Body of pancreas (tissue), 4 donors: ENCODE measurements at places on chromosomes 2 and 18. TPM values are rescaled to one million over a fixed set of nuclear protein-coding genes. Genes with fewer than 3 reads are reported as not detected.

DNA sequence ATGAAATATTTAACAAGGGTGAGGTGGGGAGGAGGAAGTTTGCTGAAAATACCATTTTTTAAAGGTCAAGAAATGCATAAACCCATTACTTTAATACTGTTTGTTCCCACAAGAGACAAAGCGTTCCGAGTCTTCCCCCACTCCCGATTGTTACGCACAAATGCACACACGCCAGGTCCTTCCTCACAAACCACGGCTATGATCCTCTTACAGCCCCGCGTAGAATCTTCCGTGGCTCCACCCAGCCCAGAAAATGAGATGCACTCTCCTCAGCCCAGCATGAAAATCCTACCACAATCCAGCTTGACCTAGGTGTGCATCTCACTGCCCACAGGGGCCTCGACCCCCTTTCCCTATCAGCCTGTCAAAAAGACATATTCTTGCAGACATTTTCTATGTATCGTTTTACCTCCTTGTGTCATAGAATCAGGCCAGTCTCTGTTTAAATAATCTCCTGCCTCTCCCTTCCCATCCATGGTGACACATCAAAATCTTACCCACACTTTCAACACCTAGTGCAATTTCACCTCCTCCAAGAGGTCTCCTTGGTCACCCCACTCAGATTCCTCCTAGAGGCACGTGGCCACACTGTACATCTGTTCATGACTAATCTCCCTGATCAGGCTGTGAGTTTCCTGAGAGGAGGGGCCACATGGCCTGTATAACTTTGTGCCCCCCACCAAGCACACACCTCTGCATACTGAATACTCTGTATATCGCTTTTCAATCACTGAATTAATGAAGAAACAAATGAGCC lies 491.0 kb upstream of the KLHL29 start:
- H3K27me3 ChIP-seq = no peaks in the 10 kb centered on the region
- no peaks in the 10 kb centered on the region for H3K4me1 ChIP-seq
- no peak overlapping the region for H3K27ac ChIP-seq
- no peak overlapping the region for H3K4me3 ChIP-seq

GRCh38 chr2:69375494-69376353 lies 11.3 kb downstream of the GFPT1 start:
- no peaks in the 10 kb centered on the region for H3K27me3 ChIP-seq
- peak overlapping the region; percentile 29 for H3K27ac ChIP-seq
- H3K4me1 ChIP-seq = peaks cover 16% of the 10 kb centered on the region
- DNase-seq = no peak

- H3K4me1 ChIP-seq = no peaks in the 10 kb centered on the region
- no peaks in the 10 kb centered on the region for H3K36me3 ChIP-seq
- DNase-seq = no peak
- H3K27ac ChIP-seq = no peak overlapping the region
- no peaks in the 10 kb centered on the region for H3K27me3 ChIP-seq
- no peak overlapping the region for H3K4me3 ChIP-seq
Measured at GRCh38 chr2:236215761-236216333, 47.7 kb upstream of the GBX2 start.

- H3K27me3 ChIP-seq = no peaks in the 10 kb centered on the region
- H3K27ac ChIP-seq = no peak overlapping the region
- no peaks in the 10 kb centered on the region for H3K36me3 ChIP-seq
- peak; percentile 82 for DNase-seq
- H3K4me1 ChIP-seq = peaks cover 5% of the 10 kb centered on the region
Measured at GRCh38 chr2:233711312-233712008, 1.2 kb upstream of the UGT1A5 start.

GRCh38 chr18:73355121-73355520 lies 487.3 kb upstream of the NETO1 start:
- H3K27me3 ChIP-seq = no peaks in the 10 kb centered on the region
- DNase-seq = no peak
- no peaks in the 10 kb centered on the region for H3K36me3 ChIP-seq
- H3K4me1 ChIP-seq = no peaks in the 10 kb centered on the region
- no peak overlapping the region for H3K4me3 ChIP-seq

Gene LCT
- not detected for total RNA-seq

DNA sequence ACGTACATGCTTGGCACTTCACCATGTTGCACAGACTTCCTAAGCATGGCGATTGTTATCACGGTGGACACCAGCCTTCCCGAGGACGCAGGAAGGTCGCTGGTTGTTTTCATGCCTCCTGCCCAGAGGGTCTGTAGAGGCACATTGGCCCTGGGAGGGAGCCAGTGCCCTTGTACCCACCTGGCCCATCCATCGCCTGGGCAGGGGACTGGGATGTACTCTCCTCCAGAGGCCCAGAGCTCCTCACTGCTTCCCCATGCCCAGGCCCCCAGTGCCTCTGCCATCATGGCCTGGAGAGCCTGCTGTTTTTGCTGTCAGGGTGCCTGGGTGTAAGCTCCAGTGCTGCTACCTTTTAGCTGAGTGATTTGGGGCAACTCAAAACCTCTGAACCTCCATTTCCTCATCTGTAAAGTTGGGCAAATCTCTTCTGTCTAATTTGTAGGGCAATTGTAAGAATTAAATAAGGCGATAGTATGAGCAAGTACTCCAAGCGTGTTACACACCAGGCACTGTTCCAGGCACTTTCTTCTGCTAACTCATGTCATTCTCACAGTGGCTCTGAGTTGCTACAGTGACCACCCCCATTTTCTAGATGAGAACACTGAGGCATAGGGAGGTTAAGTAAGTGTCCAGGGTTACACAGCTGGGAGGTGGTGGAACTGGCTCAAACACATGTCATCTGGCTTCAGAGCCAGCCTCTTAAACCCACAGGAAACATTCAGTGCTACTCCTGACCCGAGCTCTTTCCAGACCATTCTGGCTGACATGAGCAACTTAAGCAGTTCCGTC lies 45.3 kb downstream of the GREB1 start:
- H3K4me1 ChIP-seq = peaks cover 14% of the 10 kb centered on the region
- no peak overlapping the region for H3K27ac ChIP-seq
- H3K36me3 ChIP-seq = no peaks in the 10 kb centered on the region
- no peaks in the 10 kb centered on the region for H3K27me3 ChIP-seq

Gene FZD7
- 2.9 TPM for total RNA-seq

- H3K36me3 ChIP-seq = no peaks in the 10 kb centered on the region
- no peak overlapping the region for H3K27ac ChIP-seq
- no peak for DNase-seq
- peaks cover 12% of the 10 kb centered on the region for H3K4me1 ChIP-seq
- H3K27me3 ChIP-seq = no peaks in the 10 kb centered on the region
- H3K4me3 ChIP-seq = no peak overlapping the region
Measured at GRCh38 chr2:112765251-112765650, 842 bp upstream of the CKAP2L start.
